ENCODE measurements at places on chromosomes 2 and 18. TPM values are rescaled to one million over a fixed set of nuclear protein-coding genes. Genes with fewer than 3 reads are reported as not detected.
A peak's percentile ranks its signal among the peaks of the same experiment; 100 is the strongest.

The EPB41L5 gene
- 57.8 TPM for total RNA-seq

- DNase-seq = no peak
Observed at GRCh38 chr2:231334981-231335380, 60.5 kb upstream of the B3GNT7 start.

GRCh38 chr2:228541789-228542188 is 360.3 kb upstream of the SPHKAP start:
- no peak for DNase-seq

The CD8A gene
- total RNA-seq = 2.0 TPM

DNA sequence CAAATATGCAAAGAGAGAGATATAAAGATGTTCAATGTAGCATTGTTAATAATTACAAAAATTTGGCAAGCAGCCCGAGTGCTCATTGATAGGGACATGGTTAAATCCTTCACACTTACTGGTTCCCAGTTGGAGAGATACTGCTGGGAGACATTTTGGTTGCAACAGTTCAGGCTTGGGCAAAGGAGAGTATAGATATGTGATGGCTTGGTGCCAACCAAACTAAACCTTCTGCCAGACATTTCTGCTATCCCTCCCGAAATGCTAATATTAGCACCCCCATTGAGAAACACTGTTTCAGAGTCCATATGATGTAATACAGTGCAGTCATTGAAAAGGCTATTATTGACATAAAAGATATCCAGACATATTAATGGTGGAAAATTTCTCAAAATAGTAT is 11.5 kb downstream of the GEN1 start:
- no peak for DNase-seq

The MYO3B gene
- 0.15 TPM for total RNA-seq

The TTR gene
- total RNA-seq = not detected

The NEMP2 gene
- 5.2 TPM for total RNA-seq

The ASB3 gene
- 22.0 TPM for total RNA-seq

DNA sequence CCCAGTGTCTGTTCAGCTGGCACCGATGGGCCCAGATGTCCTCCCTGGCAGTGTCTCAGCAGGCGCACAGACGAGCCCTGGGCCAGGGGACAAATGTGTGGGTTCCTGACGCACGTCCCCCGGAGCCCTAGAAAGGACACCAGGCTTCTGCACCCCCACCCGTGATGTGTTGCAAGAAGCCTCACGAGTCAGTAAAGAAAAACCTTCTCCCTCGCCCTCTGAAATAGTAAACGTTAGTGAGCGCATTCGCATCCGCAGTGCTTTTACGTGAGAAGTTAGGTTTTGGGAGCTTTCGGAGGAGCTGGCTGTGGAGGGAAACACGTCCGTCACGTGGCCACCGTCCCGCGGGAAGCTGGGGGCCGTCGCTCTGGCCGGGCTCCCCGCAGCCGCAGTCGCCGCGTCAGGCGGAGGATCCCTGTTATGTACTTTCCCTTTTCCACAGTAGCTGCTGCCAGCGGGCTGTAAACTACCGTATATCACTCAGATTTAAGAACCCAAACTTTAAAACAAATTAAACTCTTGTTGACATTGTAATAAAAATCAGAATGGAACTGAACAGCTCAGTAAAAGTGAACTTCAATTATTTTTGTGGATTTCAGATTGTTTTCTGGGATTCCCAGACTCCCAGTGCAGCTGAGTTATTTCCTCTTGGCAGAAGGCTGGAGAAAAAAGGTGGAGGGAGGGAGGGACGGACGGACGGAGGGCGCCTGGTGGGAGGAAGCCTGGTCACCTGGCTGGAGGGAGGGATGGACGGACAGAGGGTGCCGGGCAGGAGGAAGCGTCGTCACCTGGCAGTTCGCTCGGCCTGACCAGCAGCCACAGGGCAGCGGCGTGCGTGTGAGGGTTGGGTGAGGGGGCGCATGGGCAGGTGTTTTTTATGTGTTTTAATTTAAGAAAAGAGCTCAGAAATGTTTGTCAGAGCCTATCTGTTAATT is 112.1 kb downstream of the NFATC1 start:
- DNase-seq = peak; percentile 59

DNA sequence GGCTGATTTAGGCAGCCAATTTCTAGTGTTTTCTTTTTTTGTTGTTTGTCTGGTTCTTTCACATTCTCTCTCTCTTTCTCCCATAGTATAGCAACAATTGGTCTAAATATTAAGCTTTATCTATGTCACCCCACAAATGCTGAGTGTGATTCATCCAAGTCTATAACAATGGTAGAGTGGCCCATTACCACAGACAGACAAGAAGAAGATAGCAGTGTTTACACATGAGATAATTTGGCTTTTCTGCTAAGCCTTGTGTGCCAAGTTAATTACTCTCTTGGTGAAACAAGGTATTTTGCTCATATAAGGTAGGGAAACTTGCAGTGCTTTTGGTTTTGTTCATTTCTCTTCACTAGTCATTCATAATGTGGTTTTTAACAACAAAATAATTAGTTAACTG is 166.5 kb downstream of the SLC8A1 start:
- DNase-seq = no peak

The POTEI gene
- 0.98 TPM for total RNA-seq
